ENCODE measurements at places on chromosomes 13 and 19. TPM values are rescaled to one million over a fixed set of nuclear protein-coding genes. Genes with fewer than 3 reads are reported as not detected.

- no peak for DNase-seq
These were observed 34.3 kb downstream of the ZNF536 start for GRCh38 chr19:30406220-30407067.

DNA sequence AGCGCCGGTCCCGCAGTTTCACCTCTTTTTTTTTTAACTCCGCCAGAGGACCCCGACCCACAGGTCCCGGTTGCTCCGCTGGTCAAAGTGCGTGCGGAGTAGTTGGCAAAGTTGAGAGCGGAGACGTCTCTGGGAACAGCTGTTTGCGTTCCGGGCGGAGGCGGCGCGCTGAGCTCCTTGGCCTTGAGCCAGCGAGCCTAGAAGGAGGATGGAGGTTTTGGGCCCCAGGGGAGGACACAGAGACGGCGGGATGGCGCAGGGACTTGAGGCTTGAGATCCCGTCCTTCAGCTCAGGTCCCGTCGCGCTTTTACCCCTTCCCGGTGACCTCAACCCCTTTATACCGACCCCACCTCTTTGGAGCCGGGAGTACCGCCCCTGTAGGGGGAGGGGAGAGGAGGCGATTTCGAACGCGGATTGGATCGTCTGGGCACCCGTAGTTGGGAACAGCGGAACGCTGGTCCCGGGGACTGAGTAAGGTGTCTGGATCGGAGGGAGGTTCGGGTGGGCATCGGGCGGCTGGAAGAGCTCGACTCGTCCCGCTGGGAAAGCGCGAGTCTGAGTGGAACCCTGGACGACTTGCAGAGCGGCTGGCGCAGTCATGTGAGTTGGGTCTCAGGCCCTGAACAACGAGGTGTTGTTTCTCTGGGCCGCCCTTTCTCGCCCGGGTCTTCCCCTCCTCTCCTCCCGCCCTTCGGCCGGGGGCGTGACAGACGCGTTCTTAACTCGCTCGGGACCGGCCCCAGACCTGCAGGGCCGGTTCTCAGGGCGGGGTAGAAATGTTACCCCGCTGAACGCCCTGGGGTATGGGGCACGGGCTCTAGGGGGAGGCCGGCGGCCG lies at the start of gene WBP4:
TSS of gene WBP4 (plus strand) at position 435 of the 839 bp plus-strand sequence. CDS start at position 600, 165 bp downstream.
- DNase-seq, result no peak

- DNase-seq, result no peak
These were observed 42.2 kb upstream of the SERP2 start for GRCh38 chr13:44331446-44331845.

- DNase-seq, result no peak
These were observed 2.9 kb downstream of the SUPT5H start for GRCh38 chr19:39448271-39448670.

DNA sequence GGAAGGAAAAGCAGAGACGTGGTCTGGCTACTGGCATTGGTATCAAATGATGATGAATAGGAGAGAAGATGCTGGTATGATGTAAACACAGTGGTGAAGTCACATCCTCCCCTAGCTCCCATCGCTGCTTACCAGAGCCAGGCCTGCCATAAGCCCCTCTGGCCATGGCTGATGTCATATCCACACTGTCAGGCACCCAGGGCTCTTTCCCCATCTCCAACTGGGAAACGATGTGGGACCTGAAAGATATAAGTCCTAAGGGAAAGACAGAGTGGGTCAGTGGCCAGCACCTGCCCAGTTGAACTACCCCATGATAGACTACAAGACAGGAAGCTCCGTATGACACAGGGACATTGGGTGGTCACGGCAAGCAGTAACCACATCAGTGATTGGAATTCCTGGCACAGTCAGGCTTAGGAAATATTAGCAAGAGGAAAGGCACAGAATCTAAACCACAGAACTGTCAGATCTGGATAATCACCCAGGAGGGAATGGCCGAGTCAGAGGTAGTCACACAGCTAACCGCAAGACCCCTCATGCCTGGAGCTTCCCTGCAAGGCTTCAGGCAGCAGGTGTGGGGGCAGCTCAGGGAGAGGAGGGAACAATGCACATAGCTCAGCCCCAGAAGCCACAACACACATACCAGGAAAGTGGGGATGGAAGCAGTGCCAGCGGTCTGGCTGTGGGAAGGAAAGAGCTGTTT lies 3.8 kb downstream of the ZNF792 start:
- peak; percentile 34 for DNase-seq

MYO16 gene
- total RNA-seq, result 0.38 TPM

DNA sequence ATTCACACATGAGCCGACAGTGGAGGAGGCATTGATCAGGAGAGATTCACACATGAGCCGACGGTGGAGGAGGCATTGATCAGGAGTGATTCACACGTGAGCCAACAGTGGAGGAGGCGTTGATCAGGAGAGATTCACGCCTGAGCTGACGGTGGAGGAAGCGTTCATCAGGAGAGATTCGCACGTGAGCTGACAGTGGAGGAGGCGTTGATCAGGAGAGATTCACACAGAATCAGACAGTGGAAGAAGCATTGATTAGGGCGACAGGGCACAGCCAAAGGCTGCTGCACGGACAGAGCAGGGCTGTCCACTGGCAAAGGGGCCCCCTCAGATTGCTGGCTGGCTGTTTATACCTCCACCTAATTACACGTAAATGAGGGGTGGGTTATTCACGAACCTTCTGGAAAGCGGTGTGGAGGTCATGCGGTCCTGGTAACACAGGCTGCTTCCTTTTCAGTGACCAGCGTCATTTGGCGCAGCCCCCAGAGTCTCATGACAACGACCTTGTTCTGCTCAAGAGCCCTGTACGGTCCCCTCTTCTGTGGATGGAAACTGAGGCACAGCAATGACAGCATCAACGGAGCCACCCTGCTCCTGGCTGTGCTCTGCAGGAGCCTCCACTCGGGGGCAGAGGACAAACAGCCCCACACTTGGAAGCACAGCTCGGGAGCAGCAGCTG lies 50.6 kb upstream of the GAS6 start:
- DNase-seq, result no peak

DNA sequence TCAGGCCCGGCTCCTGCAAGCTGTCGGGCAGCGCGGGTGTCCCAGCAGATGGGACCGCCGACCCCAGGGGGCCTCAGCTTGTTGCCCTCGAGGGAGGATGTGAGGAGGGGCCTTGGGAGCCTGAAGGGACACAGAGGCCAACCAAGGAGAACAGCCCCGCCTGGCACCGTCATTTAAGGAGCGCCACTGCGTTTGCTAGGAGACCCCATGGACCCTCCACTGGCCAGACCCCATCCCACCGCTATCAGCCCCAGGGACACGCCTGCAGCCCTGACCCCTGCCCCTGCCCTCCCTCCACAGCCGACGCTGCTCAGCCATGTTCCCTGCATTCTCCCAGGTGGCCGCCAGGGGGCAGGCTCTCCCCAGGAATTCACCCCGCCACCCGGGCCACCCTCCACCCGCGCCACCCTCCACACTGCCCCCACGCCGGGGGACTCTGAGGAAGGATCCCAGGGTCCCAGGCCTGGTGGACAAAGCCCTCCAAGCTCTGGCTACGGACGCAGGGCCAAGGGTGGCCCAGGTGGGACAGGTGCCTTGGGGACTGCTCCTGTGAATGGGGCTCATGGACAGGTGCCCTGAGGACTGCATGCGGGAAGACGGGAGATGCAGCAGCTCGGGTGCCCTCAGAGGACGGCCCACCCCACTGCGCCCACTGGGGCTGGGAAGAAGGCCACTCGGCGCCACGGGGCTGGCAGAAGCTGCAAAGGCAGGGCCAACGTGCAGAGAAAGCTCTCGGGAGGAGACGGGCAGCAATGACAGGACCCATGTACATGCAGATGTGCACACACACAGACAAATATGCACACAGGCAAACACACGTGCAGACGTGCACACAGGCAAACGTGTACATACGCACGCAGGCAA lies 34.4 kb downstream of the PIP5K1C start:
- DNase-seq, result no peak

Measured in kidney epithelial cell (primary cell).